ENCODE measurements at places on chromosomes 7 and 10.

- DNase-seq, result no peak
These were observed 148.3 kb downstream of the ARID5B start for GRCh38 chr10:62049624-62050345.

DNA sequence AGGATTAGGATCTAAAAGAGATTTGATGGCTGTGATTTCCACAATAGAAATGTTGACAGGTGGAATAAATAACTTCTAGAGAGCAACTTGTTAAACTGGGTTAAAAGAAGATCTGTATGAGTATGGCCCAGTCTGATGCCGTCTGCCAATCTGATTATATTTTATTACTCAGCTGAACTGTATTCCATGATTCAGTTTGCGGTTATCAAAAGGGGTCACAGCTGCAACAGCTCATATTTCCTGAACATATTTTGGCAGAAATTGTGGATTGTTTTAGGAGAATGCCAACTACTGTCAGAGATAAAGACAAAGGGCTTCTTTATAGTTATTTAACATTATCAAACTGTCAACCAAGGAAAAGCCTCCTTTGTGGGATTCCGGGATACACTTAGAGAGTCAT lies 244.8 kb upstream of the MINDY3 start:
- no peak for DNase-seq

DNA sequence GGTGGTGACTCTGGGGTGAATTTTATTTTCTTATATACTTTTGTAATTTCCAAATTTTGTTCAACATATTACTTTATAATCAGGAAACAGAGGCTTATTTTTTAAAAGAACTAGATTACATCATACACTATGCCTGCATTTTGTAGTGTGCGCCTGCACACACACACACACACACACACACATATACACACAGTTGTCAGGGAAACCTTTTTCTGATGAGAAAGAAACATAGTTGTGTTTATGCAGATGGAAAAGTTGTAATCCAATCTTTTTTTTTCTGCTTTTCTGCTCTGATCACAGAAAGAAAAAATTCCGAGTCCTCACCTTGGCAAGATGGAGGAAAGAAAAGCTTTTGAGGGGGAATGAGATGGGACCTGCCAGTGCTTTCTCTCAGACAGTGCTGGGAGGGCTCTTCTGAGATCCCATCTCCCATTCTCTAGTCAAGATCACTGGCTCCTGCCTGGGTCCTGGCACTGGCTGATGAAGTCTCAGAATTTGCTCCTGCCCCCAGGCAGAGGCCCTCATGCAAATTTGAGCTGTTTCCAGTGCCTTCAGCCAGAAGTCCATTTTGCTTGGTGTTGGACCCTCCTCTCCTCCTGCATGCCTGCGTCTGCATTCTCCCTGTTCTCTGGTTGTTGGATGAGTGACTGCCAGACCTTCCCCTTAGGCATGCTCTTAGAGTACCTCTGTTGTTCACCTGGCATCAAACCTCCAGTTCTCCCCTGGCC lies 59.7 kb downstream of the TLL2 start:
- no peak for DNase-seq

GRCh38 chr10:50536617-50537240 lies 87.0 kb downstream of the SGMS1 start:
- no peak for DNase-seq

- no peak for DNase-seq
These were observed 335.6 kb upstream of the HGF start for GRCh38 chr7:82105463-82105862.

GRCh38 chr7:72334698-72335097 lies 77.4 kb downstream of the CALN1 start:
- no peak for DNase-seq

DNA sequence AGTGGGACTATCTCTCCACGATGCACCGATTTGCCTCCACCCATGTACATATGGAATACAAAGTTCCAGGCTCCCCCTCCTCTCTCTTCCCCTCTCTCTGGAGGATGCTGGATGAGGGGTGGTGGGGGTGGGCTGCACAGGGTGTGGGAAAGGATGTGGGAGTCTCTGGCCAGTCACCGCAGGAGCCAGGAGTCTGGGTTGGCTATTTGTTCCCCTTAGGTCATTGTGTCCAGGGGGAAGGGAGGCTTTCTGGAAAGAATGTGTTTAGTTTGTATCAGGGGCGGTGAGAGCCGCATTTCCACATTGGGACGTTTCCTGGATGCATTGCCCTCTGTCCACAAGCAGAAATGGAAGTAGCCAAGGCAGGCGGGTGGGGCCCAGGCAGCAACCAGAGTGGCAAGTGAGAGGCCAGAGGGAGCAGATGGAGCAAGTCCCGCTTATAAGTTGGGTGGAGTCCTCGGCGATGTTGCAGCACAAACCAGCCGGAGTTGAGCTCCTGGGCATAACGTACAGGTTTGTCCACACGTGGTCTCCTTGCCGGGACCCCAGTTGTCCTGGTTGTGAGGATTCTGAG lies 63.3 kb downstream of the ZNF777 start:
- DNase-seq, result no peak

- DNase-seq, result no peak
These were observed 38.9 kb upstream of the RSU1 start for GRCh38 chr10:16856092-16856491.

DNA sequence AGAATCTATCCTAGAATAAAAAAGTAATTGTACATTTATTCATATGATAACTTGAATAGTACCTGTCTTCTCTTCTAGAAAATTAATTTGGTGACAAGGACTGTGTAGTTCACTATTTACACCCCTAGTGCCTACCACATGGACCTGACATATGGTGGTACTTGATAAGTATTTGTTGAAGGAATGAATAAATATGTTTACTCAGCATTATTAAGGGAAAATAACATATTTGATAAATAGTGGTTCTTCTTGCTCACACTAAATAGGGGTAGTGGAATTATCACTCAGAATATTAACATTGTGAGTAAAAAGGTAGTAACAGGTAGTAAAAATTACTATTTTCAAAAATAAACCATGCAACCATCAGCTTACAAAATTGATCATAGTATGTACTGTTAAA lies 2.8 kb downstream of the SHTN1 start:
- DNase-seq, result no peak

GRCh38 chr10:36002445-36002844 lies 360.3 kb upstream of the FZD8 start:
- no peak for DNase-seq

DNA sequence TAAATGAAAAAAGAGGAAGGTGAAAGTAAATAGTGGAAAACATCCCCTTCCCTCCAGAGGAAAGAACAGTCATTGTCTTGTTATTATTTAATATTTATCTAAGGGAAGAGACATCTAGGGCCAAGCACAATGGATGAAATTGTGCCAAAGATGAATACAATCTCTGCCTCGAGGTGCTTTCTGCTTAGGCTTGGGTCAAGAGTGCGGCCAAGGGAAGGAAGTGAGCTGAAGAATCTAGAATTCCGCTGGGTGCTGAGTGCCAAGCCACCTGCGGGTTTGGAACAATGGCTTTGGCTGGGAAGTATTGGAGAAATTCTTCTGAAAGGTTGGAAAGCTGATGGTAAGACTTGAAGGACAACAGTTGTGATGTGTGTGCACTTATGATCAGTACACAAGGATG lies 531.3 kb upstream of the FZD8 start:
- no peak for DNase-seq

DNA sequence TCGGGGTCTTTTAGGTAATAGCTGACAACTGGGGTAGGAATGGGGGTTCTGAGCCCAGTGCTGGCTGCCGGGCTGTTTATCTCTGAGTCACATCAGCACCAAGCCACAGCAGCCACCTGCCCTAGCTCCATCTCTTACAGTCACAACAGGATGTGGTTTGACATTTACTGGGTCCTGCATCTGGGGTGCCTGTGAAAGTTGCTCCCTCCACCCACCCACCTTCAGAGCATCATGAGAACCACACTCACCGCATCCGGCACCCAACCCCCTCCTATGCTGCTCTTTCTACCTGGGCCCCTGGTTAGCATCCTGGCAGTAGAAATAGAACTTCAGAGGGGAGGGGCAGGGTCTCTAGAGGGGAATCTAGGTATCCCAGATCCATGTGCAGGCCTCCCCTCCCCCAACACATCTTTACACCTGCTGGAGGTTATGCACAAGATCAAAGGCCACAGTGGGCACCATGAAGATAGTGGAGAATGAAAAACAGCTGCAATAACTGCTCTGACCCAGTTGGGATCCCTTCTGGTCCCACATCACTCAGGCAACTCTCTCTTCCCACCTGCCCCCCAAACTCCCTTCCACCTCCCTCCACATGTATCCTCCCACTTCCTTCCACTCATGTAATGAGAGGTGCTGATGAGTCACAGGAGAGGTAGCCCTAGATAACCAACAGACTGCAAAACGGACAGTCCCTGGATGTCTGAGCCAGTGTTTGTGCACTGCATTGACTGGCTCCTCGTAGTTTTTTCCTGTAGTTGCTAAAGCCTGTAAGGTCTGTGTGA lies 38.2 kb downstream of the PRSS2 start:
- no peak for DNase-seq

- DNase-seq, result no peak
These were observed 1.8 kb downstream of the LRRC17 start for GRCh38 chr7:102914585-102914984.

DNA sequence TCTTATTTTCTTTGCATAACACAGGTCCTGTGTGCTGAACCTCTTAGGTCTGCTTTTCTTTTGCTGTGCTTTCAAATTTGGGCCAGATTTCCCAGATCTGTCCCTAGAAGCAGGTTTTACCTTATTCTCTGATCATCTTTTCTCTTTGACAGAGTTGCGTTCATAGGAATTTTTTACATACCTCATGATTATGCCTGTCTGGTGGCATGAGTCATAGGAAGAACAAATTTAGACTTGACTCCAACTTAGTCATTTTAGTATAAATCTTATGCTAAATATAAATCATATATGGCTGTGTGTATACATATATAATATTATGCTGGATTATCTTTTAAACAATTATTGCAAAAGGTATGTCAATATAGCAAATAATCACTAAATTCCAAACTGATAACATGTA lies 1038.9 kb downstream of the GRM8 start:
- no peak for DNase-seq

GRCh38 chr10:78326372-78326771 lies 292.7 kb downstream of the RPS24 start:
- DNase-seq, result no peak

DNA sequence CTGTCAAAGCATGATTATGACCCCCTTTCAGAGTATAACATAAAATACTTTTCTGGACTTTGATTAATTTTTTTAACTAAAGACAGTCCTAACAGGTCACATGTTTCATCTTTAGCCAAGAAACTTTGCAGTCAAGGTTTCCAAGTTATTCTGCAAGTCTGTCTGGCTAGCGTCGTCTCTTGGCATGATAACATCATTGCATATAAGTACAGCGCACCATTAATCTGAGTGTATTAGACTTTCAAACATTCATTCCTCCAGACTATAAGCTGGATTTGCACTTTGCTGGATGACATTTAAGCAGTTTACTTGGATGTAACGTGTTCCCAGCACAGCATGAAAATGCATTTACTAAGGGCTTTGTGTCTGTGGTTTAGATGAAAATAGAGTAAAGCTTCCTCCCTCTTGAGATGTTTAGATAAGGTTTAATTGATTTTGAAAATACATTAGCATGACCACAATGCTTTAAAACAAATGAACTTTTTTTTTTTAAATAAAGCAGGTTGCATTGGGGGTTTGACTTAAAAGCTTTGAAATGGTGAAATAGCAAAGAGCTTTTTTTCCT lies 349.0 kb upstream of the MTPN start:
- DNase-seq, result no peak

DNA sequence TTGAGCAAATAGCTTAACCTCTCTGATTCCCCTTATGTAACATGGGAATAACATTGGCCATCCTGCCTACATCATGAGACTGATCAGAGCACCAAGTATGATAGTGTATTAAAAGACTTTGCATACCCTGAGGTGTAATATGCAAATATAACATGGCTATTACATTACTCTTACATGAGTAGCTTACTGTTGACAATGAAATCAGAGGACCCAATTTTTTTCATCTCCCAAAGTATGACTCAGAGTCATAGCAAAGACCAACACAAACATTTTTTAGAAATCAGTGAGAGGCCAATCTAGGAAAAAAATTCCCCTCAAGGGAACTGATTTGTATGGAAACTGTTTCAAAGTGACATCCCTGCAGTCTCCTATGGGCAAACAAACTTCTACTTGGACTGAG lies 47.0 kb upstream of the TMEM140 start:
- DNase-seq, result no peak

DNA sequence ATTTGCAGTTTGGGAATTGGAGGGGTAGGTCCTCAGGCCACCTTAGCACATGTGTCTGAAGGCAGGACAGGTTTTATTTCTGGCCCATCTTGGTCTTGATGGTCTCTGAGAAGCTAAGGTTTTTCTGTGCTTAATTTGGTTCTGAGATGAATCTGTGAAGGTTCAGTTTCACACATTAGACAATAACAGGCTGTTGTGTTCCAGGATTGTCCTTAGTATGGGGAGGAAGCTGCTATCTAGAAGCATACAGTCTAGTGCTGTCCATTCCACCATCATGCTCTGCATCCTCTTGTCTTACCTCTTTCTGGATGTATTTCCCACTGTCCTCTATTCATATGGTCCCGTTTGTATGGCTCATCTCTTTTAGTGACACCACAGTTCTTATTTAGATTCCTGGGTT lies 7.1 kb downstream of the UBE2D1 start:
- DNase-seq, result no peak

GRCh38 chr10:27643301-27643700 lies 102.3 kb downstream of the MKX start:
- DNase-seq, result no peak

DNA sequence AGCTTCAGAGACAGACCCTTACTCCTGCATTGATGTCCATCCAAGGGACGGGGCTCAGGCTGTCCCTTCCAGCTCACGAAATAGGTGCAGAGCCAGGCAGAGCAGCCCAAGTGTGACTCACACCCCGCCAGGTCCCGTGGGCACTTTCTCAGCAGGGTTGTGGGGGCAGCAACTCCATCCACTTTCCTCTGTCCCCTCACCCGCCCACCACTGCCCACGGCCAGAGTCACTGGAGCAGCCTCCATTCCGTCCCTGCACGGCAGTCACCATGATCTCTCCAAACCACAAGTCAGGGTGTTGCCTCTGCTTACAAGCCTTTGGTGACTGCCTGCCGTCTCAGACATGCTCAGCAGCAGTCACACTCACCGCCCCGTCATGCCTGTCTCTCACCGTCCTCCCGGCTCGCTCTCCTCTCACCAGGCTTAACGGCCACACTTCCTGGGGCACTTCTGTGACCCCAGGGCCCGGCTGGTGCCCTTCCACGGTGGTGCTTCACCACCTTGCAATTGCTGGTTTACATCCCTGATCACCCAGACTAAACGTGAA lies 39.3 kb downstream of the CALML3 start:
- no peak for DNase-seq

GRCh38 chr7:25886387-25887240 lies 265.4 kb upstream of the NFE2L3 start:
- no peak for DNase-seq

DNA sequence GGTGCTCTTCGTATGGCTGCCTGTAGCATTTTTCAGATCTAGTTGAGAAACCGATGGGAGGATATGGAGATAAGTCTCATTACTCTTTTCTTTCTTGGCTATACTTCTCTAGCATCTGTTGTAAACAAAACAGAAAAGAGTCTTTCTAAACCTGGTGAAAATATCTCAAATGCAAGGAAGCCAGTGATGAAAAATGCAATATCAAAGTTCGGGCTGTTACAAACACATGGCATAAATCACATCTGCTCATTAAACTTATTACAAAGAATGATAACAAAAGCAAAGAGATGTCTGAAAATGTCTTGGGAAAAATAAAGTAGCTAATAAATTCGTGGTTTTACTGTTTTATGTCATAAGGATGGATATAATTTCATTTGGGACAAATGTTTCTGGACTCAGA lies 71.8 kb upstream of the IGFBP3 start:
- no peak for DNase-seq
